Suppressor macrophage treated with lipopolysaccharide for 4 hours (primary cell): ENCODE measurements at places on chromosomes 12 and 14.

- no peak for DNase-seq
Observed at GRCh38 chr12:105843986-105844760, 294.6 kb downstream of the NUAK1 start.

- DNase-seq = no peak
Observed at GRCh38 chr14:76467711-76468155, 91.8 kb downstream of the ESRRB start.

GRCh38 chr12:123263196-123263817 lies 8.3 kb downstream of the CDK2AP1 start:
- DNase-seq = no peak

- no peak for DNase-seq
Observed at GRCh38 chr14:56648508-56649301, 69.1 kb downstream of the TMEM260 start.

GRCh38 chr14:56125772-56126636 lies 7.8 kb downstream of the PELI2 start:
- DNase-seq = no peak

- DNase-seq = no peak
Observed at GRCh38 chr14:84288781-84289180, 1241.2 kb upstream of the FLRT2 start.

DNA sequence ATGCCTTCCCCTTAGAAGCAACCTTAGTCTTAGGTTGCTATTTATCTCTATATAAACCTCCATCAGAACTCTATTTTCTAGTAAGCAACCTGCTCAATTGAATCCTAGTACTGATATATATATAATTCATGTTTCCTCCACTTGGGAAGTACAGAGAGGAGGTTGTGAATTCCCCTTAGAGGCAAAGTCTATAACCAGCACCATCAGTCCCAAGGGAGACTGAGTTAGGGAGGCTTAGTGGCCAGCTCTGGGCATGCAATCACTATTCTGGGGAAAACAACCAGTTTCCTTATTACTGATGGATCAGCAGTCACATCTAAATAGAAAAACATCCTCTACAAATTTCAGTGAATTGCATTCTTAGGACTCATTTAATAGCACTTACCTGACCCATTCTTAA lies 489.1 kb downstream of the RMST start:
- no peak for DNase-seq

DNA sequence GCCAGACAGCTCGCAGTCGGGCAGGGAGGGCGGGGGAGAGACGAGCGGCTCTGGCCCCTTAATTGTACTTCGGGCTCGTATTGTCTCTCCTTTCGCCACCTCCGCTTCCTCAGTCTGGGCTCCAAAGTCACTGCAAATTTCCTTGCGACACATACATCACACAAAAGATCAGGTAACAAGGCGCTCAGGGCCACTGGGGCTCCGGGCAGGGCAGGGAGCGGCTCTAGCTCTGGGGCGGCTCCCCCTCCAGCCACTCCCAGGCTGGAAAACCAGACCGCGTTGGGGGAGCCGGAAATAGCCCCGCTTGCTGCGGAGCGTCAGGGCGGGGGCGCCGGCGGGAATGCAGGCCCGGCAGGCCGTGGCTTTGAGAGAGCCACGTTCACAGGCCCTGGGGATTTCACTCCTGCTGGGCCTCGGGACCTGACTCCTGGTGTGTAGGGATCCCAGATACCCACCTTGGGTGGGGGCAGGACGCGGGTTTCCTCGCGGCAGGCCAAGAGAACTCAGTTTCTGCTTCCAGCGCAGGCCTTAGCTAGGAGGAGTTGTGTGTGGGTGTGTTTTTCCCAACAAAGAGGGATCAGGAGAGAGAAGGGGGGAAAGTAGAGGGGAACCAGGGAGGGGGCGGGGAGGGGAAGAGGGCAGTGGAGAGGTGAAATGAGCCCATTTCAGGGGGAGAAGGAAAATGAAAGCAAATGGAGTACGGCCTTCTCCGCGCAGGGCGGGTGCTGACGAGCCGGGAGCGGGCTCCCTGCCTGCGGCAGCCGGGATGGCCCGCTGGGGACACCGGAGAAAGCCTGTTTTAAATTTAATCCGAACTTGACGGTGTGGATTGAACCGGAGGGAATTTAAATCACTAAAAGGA lies 4.4 kb upstream of the HOXC9 start:
- peak; percentile 53 for DNase-seq

GRCh38 chr12:88381466-88381865 lies 198.8 kb downstream of the KITLG start:
- DNase-seq = peak; percentile 51

- peak; percentile 46 for DNase-seq
Observed at GRCh38 chr14:100616854-100617409, 29.7 kb upstream of the BEGAIN start.

GRCh38 chr12:123532808-123533649 lies 490 bp downstream of the RILPL1 start:
- peak; percentile 32 for DNase-seq
